ENCODE measurements at places on chromosomes 6 and 20. TPM values are rescaled to one million over a fixed set of nuclear protein-coding genes. Genes with fewer than 3 reads are reported as not detected.

Gene ALDH8A1
- 1.1 TPM for total RNA-seq

Gene RIPOR2
- total RNA-seq = 14.1 TPM

Gene ADGRB3
- total RNA-seq = 29.4 TPM

Gene VGLL2
- total RNA-seq = 0.11 TPM

Gene SPDEF
- total RNA-seq = 0.16 TPM

Gene CLDN20
- not detected for total RNA-seq

- no peak for DNase-seq
These were observed 12.5 kb downstream of the JAG1 start for GRCh38 chr20:10661261-10661660.

DNA sequence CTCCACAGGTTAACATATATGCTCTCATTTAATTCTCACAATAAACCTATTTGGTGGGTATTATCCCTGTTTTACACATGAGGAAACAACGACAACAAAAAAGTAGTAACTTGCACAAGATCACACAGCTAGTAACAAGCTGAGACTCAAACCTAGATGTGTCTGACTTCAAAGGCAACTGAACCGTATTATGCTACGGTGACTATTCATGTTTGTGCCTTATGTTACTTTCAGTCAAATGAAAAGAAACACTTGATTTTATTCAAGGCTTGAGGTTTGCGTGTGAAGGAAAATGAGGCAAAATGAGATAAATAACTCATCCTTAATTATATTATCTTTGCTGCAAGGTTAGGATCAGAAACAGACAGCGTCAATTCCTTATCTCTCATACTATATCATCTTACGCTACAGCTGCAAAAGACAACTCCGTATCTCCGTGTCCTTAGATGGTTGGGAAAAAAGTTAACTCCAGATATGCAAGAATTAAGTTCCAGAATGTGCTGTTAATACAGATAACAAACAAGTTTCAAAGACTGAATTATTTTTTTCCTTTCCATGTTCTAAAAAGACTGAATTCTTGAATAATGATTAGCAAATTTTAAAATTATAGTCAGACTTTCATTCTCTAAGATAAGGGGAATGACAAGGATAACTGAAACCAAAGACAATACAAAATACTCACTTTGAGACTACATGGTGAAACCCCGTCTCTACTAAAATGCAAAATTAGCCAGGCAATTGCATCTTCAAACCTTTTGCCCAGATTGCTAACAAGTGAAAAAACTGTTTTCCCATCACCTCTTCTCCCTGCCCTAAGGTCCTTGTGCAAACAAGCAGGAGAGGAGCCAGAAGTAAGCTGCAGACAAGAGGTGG is 27.8 kb downstream of the STAU1 start:
- no peak for DNase-seq

DNA sequence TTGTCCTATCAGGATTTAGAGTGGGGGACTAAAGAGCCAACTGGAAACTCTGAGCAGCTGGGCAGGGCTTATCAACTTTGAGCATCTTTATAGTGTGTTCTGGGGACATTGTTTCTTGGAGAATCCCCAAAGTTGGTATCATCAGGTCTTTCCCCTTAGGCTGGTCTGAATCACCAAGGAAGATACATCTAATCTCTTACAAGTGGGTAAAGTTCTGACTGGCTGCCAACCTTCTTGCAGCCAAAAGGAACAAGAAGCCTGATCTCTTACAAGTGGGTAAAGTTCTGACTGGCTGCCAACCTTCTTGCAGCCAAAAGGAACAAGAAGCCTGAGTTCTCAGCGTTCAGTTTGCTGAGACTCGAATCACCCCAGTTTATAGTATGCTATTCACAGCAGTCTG is 1.6 kb upstream of the MED23 start:
- DNase-seq = no peak

DNA sequence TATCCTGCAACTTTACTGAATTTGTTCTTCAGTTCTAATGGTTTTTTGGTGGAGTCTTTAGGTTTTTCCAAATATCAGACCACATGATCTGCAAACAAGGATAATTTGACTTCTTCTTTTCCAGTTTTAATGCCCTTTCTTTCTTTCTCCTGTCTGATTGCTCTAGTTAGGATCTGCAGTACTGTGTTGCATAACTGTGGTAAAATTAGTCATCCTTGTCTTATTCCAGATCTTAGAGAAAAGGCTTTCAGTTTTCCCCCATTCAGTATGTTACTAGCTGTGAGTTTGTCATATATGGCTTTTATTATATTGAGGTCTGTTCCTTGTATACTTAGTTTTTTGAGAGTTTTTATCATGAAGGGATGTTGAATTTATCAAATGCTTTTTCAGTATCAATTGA is 4.3 kb downstream of the MICA start:
- no peak for DNase-seq

DNA sequence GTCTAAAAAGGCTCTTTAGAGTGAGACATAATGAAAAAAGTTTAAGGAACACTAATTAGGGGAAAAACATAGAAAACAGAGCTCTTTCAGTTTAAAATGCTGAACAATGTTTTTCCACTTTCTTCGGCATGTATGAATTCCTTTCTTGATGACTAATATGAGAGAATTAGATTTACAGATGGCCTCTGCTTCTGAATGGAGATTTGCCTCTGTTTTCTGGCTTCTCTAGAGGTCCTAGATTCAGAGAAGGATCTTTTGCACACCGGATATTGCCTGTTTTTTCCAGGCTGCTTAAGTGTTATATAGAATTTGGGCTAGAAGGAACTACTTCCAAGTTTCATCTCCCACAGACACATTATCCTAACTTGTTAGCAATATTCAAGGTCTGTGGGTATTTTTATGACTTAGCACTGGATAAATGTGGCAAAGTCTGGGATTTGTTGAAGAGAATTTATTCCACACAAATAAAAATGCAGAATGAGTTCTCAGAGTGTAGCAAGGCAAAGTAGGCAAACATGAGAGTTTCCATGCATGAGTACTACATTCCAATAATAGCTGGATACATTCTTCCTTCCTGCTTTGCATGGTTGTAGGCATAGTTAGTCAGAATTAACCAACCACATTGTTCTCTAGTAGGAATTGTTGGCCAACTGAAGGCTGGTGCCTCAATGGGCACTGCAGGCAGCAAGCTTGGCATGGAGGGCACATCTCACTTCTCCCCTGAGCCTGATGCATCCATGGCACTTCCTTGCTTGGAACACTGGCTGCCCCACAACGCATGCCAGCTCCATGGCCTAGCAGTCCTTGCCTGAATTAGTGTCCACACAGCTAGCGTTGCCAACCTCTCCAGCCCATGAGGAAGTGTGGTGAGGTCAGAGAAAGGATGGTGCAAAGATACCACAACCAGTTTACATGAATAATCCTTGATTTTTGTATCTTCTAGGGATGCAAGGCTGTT is 224.2 kb downstream of the CLIC5 start:
- no peak for DNase-seq

- no peak for DNase-seq
These were observed 827 bp downstream of the E2F3 start for GRCh38 chr6:20402342-20403069.

GRCh38 chr6:149147195-149147594 is 170.3 kb upstream of the TAB2 start:
- no peak for DNase-seq

DNA sequence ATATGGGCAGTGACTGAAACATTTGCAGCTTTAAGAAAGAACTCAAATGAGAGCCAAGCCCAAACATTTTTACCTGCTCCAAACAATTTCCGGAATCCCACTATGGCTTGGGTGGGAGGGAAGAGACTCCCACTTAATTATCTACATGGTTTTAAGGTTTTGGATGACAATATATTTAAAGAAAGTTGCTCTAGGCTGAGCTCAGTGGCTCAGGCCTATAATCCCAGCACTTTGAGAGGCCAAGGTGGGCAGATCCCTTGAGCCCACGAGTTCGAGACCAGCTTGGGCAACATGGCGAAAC is 9.5 kb upstream of the AKAP12 start:
- DNase-seq = no peak

- DNase-seq = no peak
These were observed at the start of gene NRN1 for GRCh38 chr6:6006428-6007365. Gene NRN1 (minus strand): TSS chr6:6006925. CDS start chr6:6006749, 176 bp downstream.

DNA sequence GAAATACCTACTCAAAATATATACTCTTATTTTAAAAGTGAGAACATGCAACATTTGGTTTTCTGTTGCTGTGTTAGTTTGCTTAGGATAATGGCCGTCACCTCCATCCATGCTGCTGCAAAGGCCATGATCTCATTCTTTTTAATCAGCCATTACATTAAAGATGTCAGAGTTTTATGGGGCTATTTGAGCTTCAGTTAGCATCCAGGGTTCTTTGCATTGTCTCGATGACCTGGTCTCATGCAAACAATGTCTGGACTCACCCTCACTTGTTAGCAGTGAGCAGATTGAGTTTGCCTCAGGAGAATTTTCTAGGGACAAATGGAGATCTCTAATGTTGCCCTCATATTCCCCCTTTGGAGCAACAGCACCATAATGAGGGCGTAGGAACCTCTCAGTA is 458.7 kb upstream of the AGPAT4 start:
- no peak for DNase-seq

GRCh38 chr20:4635781-4636180 is 85.9 kb upstream of the PRND start:
- DNase-seq = no peak

DNA sequence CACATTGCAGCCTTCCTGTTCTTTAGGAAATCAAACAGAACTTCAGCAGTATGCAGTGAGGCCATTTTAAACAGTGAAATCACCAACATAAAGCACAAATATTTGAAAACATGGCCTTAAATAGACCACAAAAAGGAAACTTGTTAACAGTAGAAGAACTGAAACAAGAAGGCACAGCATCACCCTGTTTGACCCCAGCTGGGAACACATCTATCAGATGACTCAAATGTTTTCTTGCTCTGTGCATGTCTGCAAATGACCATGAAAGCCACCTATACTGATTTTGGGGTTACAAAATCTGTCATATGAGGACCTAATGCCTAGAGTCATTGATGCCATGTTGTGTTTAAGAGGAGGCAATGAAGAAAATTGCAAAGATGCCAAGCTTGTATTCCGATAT is 123.8 kb upstream of the ADGRF1 start:
- no peak for DNase-seq

DNA sequence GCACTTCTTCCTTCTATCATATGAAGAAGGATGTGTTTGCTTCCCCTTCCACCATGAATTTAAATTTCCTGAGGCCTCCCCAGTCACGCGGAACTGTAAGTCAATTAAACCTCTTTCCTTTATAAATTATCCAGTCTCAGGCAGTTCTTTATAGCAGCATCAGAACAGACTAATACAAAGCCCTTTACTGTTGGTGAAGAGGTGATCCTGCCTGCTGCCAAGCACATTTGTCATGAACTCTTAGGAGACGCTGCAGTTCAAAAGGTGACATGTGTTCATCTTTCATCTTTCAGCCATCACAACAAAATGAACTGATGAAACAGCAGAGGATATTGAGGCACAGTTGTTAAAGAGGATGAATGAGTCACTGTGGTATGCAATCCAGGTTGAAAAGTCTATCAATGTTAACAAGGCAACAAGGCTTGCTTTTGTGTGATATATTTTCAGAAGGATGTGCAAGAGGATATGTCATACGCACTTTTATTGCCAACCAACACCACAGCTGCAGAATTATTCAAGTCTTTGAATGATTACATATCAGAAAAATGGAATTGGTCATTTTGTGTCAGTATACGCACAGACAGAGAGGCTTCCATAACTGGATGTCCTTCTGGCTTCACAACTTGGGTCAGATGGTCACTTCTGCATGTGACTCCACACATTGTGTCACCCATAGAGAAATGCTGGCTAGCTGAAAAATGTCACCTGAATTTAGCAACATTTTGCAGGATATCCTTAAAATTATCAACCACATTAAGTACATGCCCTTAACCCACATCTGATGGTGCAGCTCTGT is 52.4 kb upstream of the PLN start:
- no peak for DNase-seq

- no peak for DNase-seq
These were observed 163.3 kb downstream of the CD83 start for GRCh38 chr6:14280766-14281293.

GRCh38 chr6:104229057-104229456 is 630.7 kb downstream of the HACE1 start:
- no peak for DNase-seq

- DNase-seq = no peak
These were observed 56.2 kb upstream of the NHSL1 start for GRCh38 chr6:138555421-138555988.

DNA sequence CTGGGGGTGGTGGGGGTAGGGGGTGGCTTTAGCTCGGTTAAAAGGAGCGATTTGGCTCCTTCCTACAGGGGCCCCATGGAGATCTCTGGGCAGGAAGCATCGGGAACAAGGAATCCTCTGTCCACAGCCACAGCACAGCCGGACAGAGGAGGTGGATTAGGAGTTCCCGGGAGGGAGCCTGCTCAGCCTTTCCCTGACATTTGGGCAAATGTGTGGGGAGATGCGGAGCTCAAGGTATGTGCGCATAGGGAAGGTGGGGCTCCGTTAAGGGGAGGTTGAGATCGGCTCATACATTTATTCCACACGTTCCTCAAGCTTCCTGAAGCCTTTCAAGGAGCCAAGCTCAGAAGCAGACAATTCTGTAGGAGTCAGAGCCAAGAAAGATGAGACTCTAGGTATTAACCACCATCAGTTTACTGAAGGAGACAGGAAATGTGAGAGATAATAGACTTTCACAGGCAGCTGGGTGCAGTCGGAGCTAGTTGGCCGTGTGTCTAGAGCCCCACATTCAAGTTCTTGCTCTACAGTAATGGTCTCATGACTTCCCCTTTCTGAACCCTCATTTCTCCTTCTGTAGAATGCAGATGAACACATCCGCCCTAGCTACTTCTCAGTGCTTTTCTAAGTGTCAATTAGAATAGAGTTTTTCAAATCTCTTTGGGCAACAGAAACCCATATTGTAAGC is 40.8 kb upstream of the EPB41L1 start:
- no peak for DNase-seq

DNA sequence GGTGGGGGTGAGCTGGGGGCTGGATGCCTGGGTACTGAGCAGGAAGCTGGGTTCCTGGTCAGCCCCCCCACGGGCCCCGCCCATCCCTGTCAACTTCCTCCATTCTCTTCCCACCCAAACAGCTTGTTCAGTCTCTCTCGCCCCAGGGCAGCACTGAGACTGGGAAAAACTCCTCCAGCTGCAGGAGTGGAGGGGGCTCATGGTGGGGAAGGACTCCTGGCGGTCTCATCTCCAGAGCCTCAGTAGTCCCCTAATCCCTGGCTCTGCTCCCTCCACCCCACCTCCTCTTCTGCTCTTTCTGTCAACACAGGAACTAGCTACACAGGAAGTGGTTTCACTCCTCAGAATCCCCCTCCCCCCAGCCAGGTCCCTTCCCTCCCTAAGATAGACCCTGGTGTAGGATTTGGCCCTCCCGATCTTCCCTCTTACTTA is at the start of gene GPSM3:
Gene GPSM3 (minus strand): TSS at position 36 of the 432 bp plus-strand sequence. CDS start 130 bp downstream, outside the sequence.
- no peak for DNase-seq

- DNase-seq = no peak
These were observed 82.5 kb upstream of the TNFRSF21 start for GRCh38 chr6:47392251-47392650.
